ENCODE measurements at places on chromosomes 2 and 18.

DNA sequence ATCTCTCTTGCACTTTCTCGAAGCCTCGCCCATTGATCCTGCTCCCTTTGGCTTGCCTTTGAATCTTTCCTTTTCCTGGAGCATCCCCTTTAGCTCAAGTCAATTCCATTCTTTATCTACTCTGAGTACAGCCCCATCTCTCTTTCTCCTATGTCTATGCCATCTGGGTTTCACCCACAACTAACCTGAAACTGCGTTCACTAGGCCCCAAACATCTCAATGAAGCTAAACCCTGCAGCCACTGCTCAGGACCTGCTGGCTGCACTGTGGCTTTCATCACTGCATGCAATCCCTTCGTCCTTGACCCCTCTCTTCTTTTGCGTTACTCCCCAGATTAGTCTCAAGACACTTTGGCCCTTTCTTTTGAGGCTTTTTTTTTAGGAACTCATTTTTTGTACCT, 81.6 kb upstream of the CYRIA start:
- DNase-seq = no peak

- no peak for DNase-seq
Observed at GRCh38 chr2:178756843-178757242, 50.4 kb downstream of the TTN start.

GRCh38 chr2:241187101-241187917, 1.2 kb upstream of the ANO7 start:
- DNase-seq = no peak

DNA sequence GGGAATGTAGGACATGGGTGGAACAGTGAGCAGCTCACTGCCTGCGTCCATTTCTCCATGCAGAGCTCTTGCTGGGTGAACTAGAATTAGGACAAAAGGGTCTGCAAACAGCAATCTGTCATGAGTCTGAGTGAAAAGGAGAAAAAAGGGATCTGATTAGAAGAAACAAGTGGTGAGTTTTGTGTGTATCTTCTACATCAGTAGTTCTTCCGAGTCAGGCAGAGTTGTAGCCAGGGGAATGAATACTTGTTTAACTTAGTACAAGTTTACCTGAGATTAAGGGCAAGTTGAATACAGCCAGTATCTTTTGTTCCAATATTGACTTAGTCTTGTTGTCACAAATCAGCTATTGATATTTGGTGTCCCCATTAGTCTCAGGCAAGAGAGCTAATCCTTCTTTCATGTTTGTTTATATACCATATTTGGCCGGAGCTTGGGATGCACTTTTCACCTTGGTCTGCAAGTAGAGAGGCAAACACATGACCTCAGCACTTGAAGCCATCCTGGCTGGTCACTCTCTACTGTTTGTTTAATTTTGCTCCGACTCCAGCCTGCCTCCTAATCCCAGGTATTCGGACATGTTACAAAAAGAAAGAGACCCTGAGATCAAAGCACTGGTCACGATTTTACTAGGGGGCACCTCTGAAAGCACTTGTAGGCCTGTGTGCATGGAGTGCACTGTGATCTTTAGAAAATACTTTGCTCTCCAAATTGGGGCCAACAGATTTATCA, 211.0 kb upstream of the NT5C1B start:
- no peak for DNase-seq

DNA sequence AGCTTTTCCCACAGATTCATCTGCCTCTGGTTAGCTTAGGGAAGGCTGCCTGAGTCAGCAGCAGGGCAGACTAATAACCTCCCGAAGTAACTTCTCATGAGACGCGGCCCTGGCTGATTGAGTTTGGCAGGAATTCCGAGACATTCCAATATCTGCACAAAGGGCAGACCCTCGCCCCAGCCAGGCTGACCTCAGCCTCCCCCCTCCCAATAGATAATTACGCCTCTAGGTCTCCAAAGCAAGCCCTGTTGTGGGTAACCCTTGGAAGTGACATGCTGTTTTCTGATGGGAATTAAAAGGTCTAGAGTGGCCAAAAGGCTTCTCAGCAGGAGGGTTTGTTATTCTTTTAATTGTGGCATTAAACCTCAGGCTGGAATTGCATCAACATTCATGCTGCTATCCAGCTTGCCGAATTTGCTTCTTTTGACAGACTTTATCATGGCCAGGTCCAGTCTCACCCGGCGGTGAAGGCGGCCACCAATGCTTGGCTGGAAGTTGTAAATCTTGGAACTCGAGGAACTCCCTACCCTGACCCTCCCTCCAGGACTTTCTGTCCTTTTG, 98.0 kb upstream of the SLC14A2 start:
- DNase-seq = no peak

DNA sequence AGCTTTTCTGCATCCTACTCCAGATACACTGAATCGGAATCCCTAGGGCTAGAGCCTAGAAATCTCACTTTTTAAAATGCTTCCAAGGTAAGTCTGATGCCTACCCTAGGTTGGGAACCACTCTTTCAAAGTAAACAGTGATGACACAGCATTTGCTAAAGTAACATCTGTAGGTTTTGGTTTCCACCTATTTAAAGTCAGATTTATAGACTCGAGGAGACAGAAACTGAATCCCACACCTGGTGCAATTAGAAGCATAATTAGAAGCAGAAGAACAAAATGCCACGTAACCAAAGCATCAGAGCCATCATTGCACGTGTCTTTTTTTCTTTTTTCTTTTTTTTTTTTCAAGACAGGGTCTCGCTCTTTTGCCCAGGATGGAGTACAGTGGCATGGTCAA, 40.9 kb downstream of the PDK1 start:
- DNase-seq = no peak

DNA sequence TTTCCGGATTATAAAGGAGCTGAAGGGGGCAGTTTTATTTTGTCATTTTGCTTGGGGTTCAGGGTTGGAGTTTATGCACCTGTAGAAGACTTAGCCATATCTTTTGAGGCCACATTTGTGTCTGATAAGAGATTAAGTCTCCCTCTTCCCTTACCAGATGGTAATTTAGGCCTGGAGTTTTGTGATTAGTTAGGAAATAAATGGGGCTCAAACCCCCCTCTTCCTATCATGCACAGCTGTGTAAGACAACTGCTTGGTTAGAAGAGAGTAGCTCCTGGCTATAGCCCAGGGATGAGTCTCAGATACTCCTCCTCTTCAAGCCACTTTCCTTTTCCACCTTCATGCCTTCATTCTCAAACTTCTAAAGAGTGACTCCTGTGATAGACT, 802 bp upstream of the SAP130 start:
- no peak for DNase-seq

- DNase-seq = peak; percentile 25
Observed at GRCh38 chr2:157596992-157597681, 31.5 kb downstream of the ACVR1C start.

- DNase-seq = no peak
Observed at GRCh38 chr18:7914834-7915670, 347.9 kb downstream of the PTPRM start.

- DNase-seq = no peak
Observed at GRCh38 chr2:202815548-202816360, 55.8 kb downstream of the ICA1L start.

GRCh38 chr18:30093376-30093775, 949.2 kb downstream of the DSC3 start:
- no peak for DNase-seq

GRCh38 chr2:152326710-152327109, 8.3 kb upstream of the FMNL2 start:
- DNase-seq = no peak

- no peak for DNase-seq
Observed at GRCh38 chr2:120994301-120994995, 258.8 kb downstream of the GLI2 start.

GRCh38 chr2:167345559-167345958, 457.3 kb downstream of the XIRP2 start:
- DNase-seq = no peak

DNA sequence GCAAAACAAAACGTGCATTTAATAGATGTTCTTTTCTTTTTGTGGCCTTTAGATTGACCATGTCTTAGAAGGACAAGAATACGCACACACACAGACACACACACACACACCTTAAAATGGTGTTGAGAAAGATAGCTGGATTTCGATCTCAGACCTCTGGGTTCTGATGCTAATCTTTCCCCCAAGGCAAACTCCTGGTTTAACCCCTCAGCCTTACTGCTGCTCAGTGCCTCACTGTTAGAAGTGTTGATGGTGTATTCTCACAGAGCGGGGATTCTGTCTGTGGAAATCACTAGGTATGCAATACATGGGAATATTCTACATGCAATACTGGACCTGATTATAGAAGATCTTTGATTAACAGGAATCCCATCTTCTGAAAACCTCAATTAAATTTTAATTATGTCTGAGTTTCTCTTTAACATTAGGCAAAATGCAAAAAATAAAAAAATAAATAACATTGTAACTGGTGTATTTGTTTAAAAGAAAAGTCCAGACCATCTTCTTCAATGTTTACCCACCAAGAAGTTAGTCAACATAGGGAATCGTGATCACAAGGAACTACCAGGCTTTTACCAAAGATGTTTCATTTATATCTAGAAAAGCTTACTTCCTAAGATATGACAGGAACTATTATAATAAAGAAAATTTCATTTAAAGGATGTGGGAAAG, 613.5 kb downstream of the LRP1B start:
- no peak for DNase-seq

DNA sequence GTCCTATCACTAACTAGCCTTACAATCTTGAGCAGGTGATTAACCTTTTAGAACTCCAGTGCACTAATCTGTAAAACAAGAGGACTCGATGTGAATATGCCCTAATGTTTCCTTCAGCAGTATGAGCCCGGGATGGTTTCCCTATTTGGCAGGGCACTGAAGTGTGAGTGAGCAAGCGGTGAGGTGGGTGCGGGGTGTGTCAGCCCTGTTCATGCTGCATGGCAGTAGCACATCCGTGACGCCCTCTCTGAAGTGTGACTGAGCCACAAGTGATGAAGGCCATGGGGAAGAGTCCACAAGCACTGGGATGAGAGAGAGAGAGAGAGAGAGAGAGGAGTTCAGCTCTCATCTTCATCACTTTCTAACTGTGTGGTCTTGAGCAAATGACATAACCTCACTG, 168.7 kb downstream of the SETBP1 start:
- no peak for DNase-seq

DNA sequence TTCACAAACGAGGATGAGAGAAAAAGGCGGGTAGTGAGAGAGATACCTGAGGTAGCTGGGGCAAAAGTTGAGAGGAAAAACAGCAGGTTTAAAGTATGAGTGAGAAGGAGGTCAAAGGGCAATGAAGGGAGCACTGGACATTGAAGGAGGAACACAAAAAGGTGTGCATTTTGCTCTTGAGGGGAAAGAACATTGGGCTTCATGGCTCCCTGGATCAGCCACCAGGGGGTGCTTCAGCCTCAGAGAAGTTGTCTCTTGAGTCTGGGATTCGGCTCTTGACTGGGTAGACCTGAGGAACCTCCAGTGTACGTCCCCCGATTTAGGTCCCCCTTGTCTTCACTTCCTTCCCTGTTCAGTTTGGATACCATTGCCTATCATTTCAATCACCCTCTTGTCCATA, 128.5 kb downstream of the RAPGEF4 start:
- no peak for DNase-seq

DNA sequence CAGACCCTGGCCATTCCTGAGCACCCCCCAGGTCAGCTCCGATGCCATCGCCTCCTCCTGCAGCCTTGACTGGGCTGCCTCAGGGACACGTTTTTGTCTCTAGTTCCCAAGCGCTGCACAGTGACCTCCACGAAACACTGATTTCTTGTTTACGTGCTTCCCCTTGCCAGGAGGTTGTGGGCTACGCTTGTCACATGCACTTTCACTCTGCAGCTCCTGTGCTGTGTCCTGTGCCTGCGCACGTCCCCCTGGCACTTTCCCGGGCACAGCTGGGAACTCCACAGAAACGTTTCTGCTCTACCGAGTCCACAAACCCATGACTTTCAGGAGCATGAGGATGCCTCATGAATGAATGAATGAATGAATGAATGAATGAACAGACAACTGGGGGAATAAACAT, 160.6 kb downstream of the LAMA1 start:
- DNase-seq = no peak

GRCh38 chr2:196097864-196098660, 29.4 kb upstream of the DNAH7 start:
- DNase-seq = no peak

GRCh38 chr2:152189622-152190495, 14.3 kb upstream of the STAM2 start:
- DNase-seq = no peak

- DNase-seq = no peak
Observed at GRCh38 chr2:28710545-28710944, 41.1 kb upstream of the PPP1CB start.

DNA sequence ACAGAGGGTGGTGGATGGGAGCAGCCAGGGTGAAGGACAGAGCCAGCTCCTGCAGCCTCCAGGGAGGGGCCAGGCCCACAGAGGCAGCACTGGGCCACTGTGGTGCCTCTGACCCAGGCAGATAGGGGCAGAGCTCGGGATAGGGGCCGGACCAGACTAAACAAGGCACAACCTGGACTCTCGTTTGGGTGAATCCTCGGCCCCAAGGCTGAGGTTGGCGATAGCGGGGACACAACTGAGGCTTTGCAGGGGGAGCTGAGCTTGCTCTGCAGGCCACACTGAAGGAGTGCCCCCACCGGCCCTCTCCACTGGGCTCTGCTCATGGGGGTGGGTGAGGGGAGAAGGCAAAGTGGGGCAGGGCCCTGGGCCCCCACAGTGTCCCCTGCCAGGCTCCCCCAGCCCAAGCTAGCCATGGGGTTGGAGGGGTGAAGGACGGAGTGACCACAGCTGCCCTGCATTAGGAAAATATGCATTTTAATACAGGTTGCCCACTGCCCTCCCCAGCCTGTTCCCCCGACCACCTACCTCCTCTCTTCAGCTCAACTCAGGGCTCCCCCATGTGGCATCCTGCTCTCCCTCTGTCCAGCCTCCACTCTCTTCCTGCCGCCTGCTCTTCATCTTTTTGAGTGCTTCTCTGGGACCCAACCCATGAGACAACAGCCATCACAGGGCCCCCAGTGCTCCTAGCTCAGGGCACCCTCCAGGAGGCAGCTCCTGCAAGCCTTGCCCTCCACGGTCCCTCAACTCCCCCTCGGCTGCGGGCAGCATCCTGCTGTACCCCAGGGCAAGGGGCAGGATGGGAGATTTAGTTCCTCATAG, 152.8 kb downstream of the INHBB start:
- no peak for DNase-seq

Data from activated effector memory CD4-positive, alpha-beta T cell treated with Interleukin-2 at 50 U/mL for 16 hours (primary cell).